ENCODE measurements at places on chromosomes 7 and 10.

DNA sequence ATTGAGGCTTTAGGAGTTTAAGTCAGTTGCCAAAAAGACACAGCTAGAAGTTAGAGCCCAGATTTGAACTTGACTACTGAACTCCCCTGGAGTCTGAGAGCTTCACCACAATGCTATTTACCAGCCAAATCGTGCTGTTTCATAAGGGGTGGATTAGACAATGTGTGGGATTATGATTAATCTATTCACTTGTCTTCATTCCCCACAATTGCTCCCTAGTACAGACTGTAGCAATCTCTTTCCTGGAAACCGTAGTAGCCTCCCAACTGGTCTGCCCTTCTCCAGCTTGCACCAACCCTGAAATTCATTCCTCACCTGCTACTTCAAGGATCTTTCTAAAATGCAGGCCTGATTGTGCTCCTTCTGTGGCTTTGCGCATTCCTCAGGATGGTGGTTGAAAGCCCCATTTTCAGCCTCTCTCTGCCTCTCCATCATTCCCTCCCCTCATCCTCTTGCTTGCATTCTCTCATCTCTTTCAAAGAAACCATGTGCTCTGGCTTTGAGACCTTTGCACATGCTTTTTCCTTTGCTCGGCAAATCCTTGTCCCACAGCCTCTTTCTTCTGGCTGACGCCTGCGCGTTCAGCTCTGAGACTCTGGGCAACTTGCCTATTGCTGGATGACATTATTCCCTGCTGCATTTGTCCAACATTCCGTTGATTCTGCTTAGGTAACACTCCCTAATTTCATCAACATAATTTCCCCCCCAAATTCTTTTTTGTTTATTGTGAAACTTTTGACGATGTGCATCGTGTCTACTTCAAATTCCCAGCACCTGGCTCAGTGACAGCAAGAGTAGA is 145.1 kb downstream of the ADRA2A start:
- DNase-seq, result no peak

GRCh38 chr10:132587175-132587574 is 49.6 kb downstream of the INPP5A start:
- DNase-seq, result no peak

DNA sequence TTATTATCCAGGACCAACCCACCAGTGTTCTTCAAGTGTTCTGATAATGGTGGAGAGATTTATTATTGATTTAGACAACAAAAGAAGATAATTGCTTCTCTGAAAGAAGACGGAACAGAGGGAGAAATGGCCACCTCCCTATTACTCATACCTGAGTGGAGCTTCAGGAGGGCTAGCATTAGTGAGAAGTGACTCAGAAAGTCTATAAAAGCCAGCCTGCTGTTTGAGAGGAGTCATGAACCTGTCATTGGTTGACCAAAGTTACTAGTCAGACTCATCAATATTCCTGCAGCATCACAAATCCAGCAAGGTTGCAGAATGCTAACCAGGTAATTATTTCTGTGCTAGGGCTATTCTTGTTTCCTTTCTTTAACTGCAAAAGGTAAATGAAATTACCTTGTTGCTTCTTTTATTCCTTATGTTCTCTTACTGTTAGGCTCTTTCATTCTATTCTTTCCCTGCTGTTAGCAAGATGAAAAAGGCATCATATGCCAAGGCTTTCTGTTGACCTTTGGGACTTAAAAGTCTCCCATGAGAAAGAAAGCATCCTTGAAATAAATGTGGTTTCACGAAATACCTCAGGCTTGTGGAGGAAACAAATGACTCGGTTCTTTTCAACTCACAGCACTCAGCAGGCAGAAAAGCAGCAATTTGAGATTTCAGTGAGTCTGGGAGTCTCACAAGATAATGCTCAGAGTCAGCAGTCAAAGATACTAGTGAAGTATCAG is 256.4 kb upstream of the PHYHIPL start:
- no peak for DNase-seq

- DNase-seq, result no peak
Observed at GRCh38 chr10:118800920-118801319, 46.1 kb upstream of the CACUL1 start.

DNA sequence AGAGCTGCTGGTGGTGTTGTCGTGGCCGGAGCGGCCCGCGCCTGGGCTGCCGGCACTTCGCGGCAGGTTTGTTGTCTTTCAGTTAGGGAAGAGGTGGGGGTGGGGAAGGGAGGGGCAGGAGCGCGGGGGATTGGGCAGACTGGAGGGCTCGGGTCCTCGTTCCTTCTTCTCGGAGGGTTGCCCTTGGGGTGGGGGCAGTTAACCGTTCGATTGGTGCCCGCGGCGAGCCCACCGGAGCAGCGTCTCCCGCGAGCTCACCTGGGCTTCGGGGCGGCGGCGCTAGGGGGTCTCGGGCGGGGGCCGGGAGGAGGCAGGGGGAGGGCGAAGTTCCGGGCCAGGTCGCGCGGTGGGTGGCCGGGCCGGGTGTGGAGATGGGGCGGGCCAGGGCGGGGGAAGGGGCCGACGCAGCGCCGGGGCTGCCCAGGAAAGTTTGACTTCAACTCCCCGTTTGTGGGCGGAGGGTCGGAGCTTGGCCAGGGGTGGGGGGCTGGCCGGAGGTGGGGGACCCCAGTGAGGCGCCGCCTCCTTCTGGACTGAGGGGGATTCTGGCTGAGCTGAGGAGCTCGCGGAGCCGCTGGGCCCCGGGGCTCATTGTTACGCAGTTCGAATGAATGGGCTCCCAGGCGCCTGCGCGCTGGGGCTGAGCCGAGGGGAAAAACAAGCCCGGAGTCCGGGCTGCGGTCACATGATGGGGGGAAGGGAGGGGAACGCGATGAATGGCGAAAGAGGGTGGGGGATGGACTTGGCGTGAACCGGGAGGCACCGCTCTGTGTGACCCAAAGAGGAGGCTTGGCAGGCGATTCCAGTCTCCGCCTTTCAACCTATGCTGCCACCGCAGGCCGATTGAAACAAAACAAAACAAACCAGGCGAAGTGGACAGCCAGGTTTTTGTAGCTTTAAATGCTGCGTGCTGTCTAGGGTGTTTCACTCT is 582 bp downstream of the HBP1 start:
- DNase-seq, result peak; percentile 96

DNA sequence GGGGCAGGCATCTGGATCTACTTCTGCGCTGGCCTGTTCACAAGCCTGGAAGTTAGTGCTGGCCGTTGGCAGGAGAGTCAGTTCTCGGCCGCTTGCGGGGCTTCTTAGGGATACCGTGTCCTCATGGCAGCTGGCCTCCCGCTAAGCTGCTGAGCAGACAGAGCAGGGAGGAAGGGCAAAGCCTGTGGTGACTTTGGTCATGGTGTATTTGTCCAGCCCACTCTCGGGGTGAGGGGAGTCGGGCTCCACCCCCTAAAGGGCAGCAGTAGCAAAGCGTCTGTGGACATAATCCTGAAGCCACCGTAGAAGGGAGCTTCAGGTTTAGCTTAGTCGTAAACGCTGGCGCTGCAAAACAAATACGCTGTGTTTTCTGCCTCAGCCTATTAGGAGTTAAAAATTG is 12.2 kb downstream of the UBE3C start:
- no peak for DNase-seq

GRCh38 chr7:121366852-121367431 is 29.2 kb downstream of the FAM3C start:
- no peak for DNase-seq

- no peak for DNase-seq
Observed at GRCh38 chr7:91345449-91345848, 81.2 kb downstream of the FZD1 start.

DNA sequence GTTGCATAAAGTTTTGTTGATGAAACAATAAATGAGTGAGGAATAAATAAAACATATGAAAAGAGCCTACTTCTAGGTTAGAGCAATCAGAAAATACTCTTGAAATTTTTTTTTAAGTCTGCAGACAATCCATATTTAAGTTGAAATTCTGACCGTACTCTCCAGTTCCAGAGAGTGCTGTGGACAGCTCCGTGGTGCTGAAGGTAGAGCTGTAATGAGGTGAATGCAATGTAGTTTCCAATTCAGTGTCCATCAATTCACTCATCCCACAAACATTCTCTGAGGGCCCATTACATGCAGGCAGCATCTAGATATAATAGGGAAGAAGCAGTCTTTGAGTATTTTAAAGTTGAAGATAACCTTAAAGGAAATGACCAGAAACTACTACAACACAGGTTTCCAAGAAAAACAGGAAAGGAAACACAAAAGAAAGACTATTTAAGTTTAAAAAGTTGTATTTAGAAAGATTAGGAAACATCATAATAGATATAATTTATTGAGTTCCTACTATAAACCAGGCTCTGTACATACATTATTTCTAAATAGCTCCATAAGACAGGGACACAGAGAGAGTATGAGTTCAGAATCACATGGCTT is 44.0 kb upstream of the CRTAC1 start:
- no peak for DNase-seq
